C1 segment of cervical spinal cord (tissue), 14 donors: ENCODE measurements at places on chromosomes 13 and 19.

- no peak for DNase-seq
Measured at GRCh38 chr13:21310220-21310619, 133.8 kb downstream of the MRPL57 start.

- DNase-seq = no peak
Measured at GRCh38 chr13:27909378-27909777, 10.4 kb upstream of the PDX1 start.

DNA sequence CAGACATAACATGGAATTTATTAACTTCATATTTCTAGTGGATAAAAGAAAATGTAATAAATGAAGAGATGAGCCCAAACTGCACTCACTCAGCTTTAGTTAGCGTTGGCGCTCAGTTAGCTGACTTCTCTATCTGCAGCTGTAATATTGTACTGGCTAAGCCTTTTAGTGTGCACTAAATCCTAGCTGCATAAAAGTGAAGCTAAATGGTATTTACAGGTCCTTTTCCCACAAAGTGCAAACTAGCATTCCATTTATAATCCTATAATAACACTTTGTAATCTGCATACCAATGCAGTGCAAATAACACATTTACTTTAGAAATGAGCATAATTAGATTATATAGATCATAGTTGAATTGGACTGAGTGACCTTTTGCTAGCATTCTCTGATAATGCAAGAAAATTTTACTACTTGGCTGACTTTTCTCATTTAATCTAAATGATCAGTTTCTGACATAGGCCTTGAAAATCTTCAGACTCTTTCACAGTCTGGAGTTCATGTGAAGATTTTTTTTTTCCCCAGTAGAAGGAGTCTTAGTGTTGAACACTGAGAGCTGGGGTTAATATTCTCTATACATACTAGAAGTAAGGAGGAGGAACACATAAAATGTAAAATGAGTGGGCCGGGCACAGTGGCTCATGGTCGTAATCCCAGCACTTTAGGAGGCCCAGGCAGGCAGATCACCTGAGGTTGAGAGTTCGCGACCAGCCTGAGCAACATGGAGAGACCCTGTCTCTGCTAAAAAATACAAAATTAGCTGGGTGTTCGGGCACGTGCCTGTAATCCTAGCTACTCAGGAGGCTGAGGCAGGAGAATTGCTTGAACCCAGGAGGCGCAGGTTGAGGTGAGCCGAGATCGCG, 1426.4 kb downstream of the PCDH9 start:
- DNase-seq = no peak

DNA sequence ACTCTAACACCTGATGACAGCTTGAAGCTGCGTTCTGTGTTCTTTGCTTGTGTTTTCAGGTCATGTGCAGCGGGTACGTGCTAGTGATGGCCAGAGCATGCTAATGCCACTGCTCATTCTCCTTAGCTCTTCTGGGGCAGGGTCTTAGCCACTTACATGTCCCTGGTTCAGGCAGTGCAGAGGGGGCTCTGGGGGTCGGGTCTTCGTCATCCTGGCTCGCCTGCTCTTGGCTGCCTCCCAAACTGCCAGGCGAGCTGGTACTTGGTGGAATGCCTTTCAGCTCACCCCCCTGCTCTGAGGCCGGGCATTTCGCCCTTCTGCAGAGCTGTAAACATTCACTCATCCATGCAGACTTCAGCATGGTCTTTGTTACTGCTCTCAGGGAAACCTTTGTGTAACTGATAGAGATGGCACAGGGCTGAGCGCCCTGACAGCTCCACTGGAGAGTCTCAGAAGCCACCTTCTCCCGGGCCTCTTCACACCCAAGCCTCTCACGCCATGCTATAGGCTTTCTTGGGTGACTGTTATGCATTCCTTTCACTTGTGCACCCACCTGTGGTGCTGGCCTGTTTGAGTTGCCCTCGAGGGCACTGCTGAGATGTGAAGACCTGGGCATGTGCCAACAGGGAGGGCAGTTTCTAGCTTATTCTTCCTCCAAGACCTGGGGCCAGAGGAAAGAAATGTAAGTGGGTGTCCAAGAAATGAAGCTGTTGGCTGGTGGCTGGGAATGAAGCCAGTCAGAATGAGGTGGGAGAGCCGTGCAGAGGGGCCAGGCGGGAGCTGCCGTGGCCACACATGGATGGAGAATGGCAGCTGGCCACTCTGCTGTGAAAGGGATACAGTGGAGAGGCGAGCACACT, 24.4 kb downstream of the FAM124A start:
- DNase-seq = peak; percentile 77

GRCh38 chr19:52188822-52189734, 774 bp upstream of the PPP2R1A start:
- DNase-seq = no peak

- no peak for DNase-seq
Measured at GRCh38 chr19:13207846-13208671, 57.8 kb downstream of the IER2 start.

GRCh38 chr13:53136554-53137215, 108.1 kb downstream of the OLFM4 start:
- DNase-seq = no peak

GRCh38 chr13:79913141-79913827, 427.6 kb downstream of the SPRY2 start:
- DNase-seq = no peak

DNA sequence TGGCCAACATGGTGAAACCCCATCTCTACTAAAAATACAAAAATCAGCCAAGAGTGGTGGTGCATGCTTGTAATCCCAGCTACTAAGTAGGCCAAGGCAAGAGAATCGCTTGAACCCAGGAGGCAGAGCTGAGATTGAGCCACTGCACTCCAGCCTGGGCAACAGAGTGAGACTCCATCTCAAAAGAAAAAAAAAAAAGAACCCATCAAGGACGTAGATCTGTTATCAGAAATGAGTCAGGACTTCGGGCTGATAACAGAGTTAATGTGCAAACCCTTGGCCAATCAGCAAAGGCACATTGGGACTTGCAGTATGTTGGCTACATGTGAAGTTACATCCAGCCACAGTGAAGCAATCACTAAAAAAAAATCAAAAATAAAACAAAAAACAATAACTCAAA, 4.8 kb upstream of the LGALS7B start:
- no peak for DNase-seq

GRCh38 chr13:24160458-24161009, at the start of gene SPATA13:
TSS of gene SPATA13 (plus strand) at chr13:24160720. CDS start at chr13:24222930, 62,210 bp downstream.
- DNase-seq = peak; percentile 84

- DNase-seq = no peak
Measured at GRCh38 chr13:41561170-41561569, 103.8 kb downstream of the RGCC start.

DNA sequence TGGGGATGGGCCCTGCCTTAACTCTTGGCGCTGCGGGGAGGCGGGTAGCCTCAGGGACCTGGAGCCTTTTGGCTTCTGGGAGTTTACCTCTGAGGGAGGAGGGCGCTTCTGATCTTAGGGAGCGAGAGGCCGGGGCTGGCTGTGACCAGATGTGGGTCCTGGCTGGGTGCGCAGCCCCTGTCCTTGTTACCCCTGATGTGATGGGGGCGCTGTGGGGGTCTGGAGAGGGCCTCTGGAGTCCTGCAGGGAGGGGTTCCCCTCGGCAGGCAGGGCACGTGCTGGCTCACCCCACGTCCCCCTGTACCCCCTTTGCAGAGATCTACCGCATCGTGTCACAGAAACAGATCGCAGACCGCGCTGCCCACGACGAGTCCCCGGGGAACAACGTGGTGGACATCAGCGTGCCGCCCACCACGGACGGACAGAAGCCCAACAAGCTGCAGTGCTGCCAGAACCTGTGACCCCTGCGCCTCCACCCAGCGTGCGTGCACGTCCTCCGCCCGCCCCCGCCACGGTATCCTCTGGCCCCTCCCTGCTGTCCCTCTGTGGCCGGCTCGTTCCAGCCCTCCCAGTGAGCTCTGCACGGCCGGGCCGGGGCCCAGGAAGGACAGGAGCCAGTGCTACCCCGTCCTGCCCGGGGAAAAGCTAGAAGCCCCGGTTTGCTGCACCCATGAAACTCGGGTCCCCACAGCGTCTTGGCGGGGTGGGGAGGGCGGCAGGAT, 9.8 kb upstream of the MARCHF2 start:
- no peak for DNase-seq

GRCh38 chr13:113995051-113995601, 21.2 kb upstream of the C13orf46 start:
- DNase-seq = no peak

DNA sequence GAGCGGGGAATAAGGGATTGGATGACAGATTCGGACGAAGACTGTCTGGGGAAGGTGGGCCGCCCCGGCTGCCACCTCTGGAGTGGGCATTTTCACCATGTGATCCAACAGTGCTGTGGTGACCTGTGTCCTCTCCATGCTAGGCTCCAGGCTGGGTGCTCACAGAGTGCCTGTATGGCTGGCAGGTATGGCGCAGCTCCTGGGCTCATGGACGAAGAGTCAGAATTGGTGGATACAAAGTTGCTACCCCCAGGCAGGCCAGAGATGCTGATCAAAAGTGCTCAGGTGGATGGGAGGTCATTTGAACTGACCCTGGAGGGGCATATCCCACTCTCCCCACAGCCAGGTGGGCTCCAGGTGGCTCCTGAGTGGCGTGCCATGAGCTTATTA, 111.3 kb upstream of the UQCRFS1 start:
- no peak for DNase-seq

DNA sequence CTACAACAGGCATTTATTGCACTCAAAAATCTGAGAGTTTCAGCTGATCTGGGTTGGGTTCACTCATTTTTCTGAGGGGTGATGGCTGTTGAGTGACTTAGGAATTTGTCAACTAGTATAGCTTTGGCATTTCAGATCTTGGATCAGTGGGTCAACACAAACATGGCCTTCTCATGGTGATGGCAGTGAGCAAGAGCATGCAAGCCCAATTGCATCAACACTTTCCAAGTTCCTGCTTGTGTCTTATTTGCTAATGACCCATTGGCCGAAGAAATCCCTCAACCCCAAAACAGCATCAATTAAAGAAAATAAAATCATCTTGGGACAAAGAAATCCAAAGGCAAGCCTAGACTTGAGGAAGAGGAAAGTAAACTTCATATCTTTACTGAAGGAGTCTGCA, 23.9 kb upstream of the MYCBP2 start:
- no peak for DNase-seq

DNA sequence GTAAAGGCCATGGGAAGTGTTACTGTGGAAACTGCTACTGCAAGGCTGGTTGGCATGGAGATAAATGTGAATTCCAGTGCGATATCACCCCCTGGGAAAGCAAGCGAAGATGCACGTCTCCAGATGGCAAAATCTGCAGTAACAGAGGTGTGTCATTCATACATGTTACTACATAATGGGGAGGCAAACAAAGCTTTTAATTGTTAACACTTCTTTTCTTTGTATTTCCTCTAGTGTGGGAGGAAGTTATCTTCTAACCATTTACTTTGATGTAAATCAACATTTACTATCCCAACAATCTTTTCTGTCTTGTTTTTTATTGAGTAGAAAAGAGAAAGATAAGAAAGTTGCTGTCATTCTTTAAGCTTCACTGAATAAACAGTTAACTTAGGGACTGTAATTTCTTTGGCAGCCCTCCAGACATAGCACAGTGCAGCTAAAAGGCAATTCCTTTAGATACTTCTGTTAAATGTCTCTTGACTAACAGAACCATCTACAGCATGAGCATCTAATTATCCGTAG, 126.9 kb downstream of the ITGBL1 start:
- DNase-seq = no peak

GRCh38 chr19:47190167-47190727, 40.8 kb downstream of the BBC3 start:
- DNase-seq = no peak

DNA sequence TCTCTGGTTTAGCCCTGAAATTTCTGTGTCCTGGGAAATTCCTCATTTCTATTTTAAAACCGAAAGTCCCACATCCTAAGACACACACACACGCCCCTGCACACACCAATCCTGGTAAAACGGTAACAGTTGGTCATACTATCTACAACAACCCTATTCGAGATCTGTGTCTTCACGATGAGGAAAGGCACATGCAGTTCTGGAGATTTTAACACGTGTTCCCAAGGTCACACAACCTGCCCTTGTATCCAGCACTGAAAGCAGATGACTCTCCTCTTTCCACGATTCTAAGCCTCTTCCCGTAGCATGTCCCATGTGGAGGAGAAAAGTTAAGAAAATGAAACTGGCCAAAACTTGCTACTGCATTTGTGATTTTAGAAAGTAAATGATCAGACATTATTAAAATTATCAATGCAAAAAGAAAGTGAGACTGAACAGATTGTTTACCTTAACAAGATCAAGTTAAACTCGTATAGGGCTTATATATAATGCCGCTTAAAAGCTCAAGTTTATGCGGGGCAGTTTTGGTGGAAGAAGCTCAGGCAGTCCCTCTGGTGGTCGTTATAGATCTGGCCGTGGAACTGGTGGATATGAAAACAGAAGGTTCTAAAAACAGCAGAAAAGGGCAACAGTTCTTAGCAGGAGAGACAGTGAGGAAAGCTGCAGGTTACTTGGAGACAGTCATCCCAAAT, 32.7 kb downstream of the VSTM1 start:
- no peak for DNase-seq

- no peak for DNase-seq
Measured at GRCh38 chr19:49117677-49118564, 1.0 kb downstream of the C19orf73 start.

GRCh38 chr13:51035469-51035868, 75.6 kb downstream of the C13orf42 start:
- DNase-seq = no peak

- no peak for DNase-seq
Measured at GRCh38 chr13:37257706-37258105, 152.2 kb upstream of the CSNK1A1L start.

DNA sequence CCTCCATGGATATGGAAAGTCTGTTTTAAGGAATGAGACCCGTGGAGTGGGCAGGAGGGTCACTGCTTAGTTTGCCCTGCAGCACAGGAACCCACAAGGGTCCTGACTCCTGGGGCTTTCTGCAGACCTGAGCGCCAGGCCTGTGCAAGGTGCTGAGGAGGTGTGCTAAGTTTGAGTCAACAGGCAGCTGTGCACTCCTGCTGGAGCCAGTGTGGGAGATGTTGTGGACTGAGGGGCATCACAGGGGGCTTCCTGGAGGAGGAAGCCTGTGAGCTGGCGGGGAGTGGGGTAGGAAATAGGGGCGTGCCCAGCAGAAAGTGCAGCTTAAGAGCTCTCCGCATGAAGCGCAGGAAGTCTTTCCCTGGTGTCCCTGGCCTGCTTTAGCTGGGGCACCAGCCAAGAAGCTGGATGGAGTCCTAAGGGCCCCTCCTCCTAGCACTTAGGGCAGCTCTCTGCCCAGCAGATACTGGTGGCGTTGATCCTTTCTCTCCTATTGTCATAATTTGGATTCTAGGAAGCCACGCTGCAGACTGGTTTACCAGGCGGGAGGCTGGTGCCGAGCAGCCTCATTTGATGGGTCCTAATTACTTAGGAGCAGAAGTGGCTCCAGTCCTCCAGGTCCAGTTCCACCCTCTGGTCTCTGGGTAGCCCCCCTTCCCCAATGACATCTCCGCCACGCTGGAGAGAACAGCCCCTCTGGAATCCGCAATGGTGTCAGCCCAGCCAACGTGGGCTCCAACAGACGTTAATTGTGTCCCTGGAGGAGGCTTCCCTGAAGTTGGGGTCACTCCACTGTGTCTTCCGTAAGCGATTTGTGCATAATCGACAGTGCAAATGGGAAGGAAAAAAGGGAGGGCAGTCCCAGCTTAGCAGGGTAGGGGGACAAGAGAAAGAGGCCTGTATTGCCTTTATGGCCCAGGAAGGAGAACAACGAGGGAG, 309.2 kb downstream of the ZNF536 start:
- no peak for DNase-seq

GRCh38 chr19:49347191-49347590, 12.0 kb downstream of the CD37 start:
- no peak for DNase-seq

GRCh38 chr19:43809762-43810696, 7.8 kb upstream of the LYPD5 start:
- no peak for DNase-seq

- peak; percentile 90 for DNase-seq
Measured at GRCh38 chr19:12782424-12783290, 7.3 kb upstream of the HOOK2 start.

GRCh38 chr13:42189061-42189460, 82.9 kb upstream of the AKAP11 start:
- DNase-seq = no peak
